Gastroesophageal sphincter (tissue), 4 donors: ENCODE measurements at places on chromosomes 6 and 20. TPM values are rescaled to one million over a fixed set of nuclear protein-coding genes. Genes with fewer than 3 reads are reported as not detected.
A peak's percentile ranks its signal among the peaks of the same experiment; 100 is the strongest.

The SPTLC3 gene
- total RNA-seq = 4.2 TPM

The POPDC3 gene
- not detected for total RNA-seq

The AGER gene
- total RNA-seq = 1.8 TPM

The TULP1 gene
- total RNA-seq = not detected

The UBE2C gene
- total RNA-seq = not detected

The PACRG gene
- total RNA-seq = 7.0 TPM

The TNF gene
- total RNA-seq = not detected

The SLC22A7 gene
- not detected for total RNA-seq

The L3MBTL1 gene
- 34.7 TPM for total RNA-seq

The HECA gene
- total RNA-seq = 51.9 TPM

The SEMG1 gene
- total RNA-seq = not detected

The HRH3 gene
- total RNA-seq = not detected

The METTL24 gene
- total RNA-seq = 18.6 TPM

The PGBD1 gene
- 7.5 TPM for total RNA-seq

The MCHR2 gene
- total RNA-seq = not detected

The RBBP8NL gene
- total RNA-seq = not detected

The GSTA3 gene
- not detected for total RNA-seq

GRCh38 chr6:170127151-170127550, 163.7 kb downstream of the DLL1 start:
- ATAC-seq = no peak

DNA sequence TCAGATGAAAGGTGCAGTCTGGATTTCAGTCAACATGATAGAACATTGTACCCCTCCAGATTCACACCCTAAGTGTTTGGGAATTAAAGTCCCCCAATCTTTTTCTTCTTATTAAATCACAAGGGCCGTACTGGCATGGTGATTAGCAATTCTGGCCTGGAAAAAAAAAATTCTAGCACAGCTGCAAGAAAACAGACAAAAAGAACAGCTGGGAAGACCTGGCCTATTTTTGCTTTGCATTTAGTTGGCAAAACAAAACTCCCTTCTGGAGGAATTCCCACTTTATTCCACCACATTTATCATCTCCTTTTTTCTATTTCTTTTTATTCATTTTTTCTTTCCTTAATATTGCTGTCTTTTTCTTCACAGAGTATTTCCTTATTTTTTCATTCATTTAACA, 39.8 kb upstream of the AKAP12 start:
- ATAC-seq = no peak

- no peak for ATAC-seq
These were observed 301.1 kb upstream of the QKI start for GRCh38 chr6:163113358-163113962.

- ATAC-seq = no peak
These were observed 77.8 kb downstream of the TRAM2 start for GRCh38 chr6:52499026-52499425.

GRCh38 chr20:33915726-33916331, 77.9 kb upstream of the RALY start:
- peak; percentile 34 for ATAC-seq

GRCh38 chr20:7516621-7517111, 423.6 kb downstream of the HAO1 start:
- no peak for ATAC-seq

GRCh38 chr6:150119173-150119572, 23.7 kb upstream of the PPP1R14C start:
- ATAC-seq = no peak

GRCh38 chr6:105492706-105493673, 90.1 kb upstream of the PREP start:
- ATAC-seq = no peak

DNA sequence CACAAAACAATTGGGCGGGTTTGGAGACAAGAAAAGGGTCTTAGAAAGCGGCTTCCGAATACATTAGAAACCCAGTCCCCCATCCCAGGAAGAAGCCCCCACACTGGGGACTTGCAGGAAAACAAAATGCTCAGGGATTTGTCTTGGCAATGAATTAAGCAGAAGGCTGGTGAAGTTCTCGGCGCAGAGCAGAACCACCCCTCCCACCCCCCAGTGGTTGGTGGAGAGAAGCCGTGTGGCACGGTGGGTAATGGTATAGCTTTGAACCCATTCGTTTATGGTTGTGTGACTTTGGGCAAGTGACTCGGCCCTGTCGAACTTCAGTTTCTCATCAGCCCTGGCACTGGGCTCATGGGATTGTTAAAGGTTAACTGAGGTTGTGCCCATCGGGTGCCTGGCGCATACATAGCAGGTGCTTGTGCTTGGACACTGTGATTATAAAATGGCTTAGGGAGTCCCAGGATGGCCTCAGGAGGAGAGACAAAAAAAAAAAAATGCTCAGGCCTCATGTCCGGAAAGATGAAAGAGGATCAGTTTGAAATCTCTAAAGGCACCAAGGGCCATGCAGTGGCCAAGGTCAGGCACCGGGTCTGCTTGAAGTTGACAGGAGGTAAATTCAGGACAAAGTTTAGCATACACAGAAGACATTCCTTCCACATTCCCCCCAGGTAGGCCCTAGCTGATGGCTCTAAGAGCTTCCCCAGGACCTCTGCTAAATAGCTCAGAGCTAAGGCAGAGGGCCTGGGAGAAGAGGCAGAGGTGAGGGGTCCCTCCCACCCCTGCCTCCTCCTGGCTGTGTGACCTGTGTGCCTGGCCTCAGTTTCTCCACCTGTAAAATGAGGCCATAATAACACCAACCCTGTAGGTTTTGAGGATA, 120.1 kb upstream of the PTPN1 start:
- no peak for ATAC-seq

GRCh38 chr6:167568407-167569024, 243.6 kb downstream of the TTLL2 start:
- no peak for ATAC-seq

DNA sequence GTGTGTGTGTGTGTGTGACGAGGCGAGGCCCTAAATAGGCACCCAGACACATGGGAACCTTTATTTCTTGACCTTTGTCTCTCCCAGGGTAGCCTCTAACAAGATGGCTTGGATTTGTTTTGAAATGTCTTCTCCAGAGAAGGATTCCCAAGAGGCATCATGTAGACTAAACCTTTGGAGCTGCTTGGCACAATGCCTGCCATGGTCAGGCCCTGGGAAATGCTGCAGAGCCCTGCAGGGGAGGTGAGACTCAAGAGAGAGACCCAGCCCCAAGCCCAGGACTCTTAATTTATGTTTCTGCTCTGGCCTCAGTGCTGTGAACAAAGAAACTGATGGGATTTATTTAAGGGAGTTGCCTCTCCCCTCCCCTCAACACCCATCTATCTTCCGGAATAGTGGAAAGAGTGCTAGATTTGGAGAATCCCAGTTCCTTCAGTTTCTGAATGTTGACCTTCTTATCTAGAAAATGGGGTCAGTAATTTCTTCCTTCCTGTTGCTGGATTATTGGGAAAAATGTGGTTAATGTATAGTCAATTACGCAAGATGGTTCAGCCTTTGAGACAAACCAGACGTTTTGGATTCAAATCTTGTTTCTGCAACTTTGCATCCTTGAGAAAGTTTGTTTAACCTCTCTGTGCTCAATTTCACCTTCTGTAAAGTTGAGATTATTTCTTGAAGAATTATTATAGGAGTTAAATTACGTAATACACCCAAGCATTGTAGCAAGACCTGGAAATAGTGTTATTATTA, 434.8 kb downstream of the MAFB start:
- no peak for ATAC-seq

DNA sequence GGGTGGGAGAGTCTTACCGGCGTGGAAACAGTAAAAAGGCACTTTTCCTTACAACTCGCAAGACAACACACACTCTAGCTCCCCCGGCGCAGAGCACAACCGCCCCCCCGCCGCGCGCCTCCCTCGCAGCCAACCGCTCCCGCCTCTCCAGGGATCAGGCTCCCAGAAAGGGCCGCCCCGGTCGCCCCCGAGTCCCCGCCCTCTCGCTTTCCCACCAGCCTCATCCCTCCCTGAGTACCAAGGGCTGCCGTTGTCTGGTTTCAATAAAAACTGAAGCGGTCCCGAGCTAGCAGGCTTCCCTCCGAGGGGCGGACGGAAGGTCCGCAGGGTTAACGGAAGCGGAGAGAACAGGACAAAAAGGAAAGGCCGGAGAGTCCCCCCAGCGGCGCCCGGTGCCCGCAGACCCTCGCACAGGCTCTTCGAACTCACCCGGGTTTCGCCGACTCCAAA, 804 bp downstream of the ELOVL5 start:
- peak; percentile 66 for ATAC-seq

GRCh38 chr6:15653581-15653980, 9.2 kb downstream of the DTNBP1 start:
- no peak for ATAC-seq

GRCh38 chr6:45870531-45870930, 145.1 kb downstream of the CLIC5 start:
- no peak for ATAC-seq

- ATAC-seq = no peak
These were observed 262.1 kb downstream of the HACE1 start for GRCh38 chr6:104597541-104598050.

GRCh38 chr20:15176929-15177328, 839.5 kb upstream of the FLRT3 start:
- no peak for ATAC-seq

GRCh38 chr20:53283597-53283996, 310.0 kb downstream of the ZNF217 start:
- no peak for ATAC-seq

- no peak for ATAC-seq
These were observed 129.6 kb upstream of the CST7 start for GRCh38 chr20:24819331-24819965.

- ATAC-seq = no peak
These were observed 198.6 kb downstream of the MMUT start for GRCh38 chr6:49264496-49264895.

GRCh38 chr6:6717953-6718352, 129.4 kb downstream of the LY86 start:
- ATAC-seq = peak; percentile 77

- no peak for ATAC-seq
These were observed 86.4 kb downstream of the SHLD1 start for GRCh38 chr20:5836569-5836968.

DNA sequence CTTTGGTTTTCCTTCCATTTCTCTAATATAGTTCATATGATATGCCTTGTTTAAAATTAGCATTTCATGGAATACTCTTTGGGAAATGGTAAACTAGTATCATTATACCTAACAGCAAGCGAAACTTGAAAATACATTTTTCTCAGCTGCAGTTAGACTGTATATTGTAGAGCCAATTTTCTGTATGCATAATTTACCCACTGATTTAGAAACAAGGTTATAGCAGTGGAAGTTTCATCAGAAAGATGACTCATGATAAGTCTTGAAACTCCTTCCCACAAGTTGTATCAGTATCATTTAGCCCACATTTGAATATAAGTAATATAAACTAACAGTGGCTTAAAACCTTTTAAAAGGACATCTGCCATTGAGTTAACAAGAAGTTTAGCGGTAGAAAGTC, 164.8 kb upstream of the BMP5 start:
- ATAC-seq = no peak

GRCh38 chr20:47273591-47274235, 82.8 kb downstream of the ZMYND8 start:
- ATAC-seq = no peak

DNA sequence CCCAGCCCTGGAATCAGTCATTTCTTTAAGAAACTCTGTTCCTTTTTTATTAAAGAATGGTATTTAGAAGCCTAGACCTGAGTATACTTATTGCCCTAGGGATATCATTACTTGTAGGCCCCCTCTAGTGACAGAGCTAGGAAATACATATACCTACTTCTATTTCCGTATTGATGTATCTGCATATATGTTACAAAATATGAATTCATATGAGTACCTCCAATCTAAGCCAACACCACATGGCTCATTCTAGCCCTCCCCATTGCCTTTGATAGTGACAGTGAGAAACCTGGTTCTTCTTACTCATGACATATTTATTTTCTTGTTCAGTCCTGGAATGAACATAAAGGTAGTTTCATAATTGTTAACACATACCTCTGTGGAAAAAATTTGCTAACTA, 137.2 kb downstream of the FARS2 start:
- ATAC-seq = no peak

GRCh38 chr6:54264581-54265272, 43.5 kb upstream of the TINAG start:
- ATAC-seq = no peak

DNA sequence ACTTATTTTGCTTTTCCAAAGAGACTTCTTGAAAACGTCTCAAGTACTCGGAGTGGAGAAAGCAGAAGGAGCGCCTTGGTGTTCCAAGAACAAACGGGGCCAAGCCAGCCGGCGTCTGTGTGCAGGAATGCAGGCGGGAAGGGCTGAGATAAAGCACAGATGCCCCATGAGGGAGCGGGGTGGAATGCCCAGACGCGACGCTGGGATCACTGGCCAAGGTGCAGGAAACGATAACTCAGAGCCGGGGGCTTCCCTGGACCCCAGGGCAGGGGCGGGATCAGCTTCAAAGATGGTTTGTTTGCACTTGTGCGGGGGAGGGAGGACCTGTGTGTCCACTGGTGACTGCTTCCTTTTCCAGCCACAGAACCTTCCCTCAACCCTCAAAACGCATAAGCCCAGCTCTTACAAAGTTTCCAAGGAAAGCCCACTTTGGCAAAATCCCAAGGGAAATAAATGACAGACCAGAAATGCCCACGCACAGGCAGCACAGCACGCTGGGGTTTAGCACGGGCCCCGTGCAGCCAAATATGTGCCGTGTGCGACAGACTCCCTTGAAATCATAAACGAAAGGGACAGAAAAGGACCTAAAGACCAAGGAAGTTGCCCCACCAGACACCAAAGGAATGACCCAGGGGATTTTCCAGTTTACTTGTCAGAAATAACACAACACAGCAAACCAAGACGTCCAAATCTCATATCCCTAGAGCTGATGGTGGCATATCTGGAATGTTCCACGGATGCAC, 113.9 kb downstream of the NFATC2 start:
- peak; percentile 84 for ATAC-seq

- no peak for ATAC-seq
These were observed 57.7 kb downstream of the DHX35 start for GRCh38 chr20:39019805-39020325.

GRCh38 chr6:2497922-2498623, 252.6 kb downstream of the MYLK4 start:
- no peak for ATAC-seq

GRCh38 chr20:19887556-19888268, 129.4 kb upstream of the NAA20 start:
- no peak for ATAC-seq

GRCh38 chr6:98137391-98137790, 697.0 kb upstream of the POU3F2 start:
- no peak for ATAC-seq

DNA sequence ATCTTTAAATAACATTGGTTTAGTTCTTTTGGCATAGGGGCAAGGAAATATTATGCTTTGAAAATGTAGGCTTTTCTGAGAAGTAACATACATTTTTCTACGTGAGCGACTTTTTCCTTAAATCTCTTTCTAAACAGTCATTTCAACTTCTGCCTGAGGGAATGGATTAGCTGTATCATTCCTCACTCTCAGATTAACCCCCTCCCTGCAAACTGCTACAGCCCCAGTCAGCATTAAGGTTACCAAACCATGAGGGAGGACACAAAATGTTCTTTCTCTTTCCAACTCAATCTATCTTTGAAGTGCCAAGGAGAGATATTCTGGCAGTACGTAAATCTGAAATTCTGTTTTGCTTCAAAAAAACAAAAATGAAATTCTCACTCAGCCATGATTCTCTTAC, 231.3 kb upstream of the FLRT3 start:
- no peak for ATAC-seq

- no peak for ATAC-seq
These were observed 20.9 kb downstream of the COL9A3 start for GRCh38 chr20:62837790-62838127.
